Activated CD4-positive, alpha-beta T cell treated with anti-CD3 and anti-CD28 coated beads for 24 hours (primary cell): ENCODE measurements at places on chromosomes 13 and 19.

GRCh38 chr19:36051236-36051635, 2.8 kb downstream of the THAP8 start:
- DNase-seq, result no peak

DNA sequence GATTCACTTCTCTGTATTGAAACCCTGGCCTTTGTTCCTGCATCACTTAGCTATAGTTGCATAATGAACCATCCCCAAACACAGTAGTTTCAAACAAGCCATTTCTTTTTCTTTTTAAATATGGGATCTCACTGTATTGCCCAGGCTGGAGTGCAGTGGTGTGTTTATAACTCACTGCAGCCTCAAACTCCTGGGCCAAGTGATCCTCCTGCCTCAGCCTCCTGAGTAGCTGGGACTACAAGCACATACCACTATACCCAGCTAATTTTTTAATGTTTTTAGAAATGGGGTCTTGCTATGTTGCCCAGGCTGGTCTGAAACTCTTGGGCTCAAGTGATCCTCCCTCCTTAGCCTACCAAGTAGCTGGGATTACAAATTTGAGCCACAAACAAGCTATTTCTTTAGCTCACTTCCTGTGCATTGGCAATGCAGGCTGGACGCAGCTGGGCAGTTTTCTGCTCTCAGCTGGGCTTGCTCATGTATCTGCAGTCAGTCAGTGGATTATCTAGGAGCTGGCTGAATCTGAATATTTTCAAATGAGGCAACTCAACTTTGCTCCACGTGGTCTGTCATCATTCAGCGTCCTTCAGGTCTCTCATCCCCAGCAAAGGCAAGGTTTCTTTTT, 49.5 kb upstream of the SIN3B start:
- no peak for DNase-seq

DNA sequence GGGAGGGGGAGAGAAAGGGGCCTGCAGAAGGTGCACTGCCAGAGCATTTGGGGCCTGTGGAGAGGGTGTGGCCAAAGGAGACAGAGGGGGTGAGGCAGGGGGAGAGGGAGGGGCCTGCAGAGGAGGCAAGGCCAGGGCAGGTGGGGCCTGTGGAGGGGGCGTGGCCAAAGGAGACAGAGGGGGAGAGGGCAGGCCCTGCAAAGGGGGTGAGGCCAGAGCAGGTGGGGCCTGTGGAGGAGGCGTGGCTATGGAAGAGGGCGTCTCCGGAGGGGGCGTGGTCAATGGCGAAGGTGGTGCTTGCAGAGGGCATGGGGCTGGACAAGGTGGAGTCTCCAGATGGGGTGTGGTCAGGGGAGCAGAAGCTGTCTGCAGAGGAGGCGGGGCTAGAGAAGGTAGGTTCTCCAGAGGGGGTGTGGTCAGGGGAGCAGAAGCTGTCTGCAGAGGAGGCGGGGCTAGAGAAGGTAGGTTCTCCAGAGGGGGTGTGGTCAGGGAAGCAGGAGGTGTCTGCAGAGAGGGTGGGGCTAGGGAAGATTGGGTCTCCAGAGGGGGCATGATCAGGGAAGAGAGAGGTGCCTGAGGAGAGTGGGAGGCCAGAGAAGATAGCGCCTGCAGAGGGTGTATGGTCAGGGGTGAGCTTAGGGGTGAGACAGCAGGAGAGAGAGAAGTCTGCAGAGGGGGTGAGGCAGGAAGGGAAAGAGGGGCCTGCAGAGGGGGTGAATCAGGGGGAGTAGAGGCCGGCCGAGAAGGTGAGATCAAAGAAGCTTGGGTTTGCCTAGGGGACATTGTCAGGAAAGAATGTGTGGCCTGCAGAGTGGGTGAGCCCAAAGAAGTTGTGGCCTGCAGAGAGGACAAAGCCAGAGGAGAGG, 3.4 kb downstream of the PRR36 start:
- DNase-seq, result no peak

GRCh38 chr13:90485436-90485835, 862.1 kb upstream of the MIR17HG start:
- DNase-seq, result no peak
